ENCODE measurements at places on chromosomes 11 and 22. TPM values are rescaled to one million over a fixed set of nuclear protein-coding genes. Genes with fewer than 3 reads are reported as not detected.

GRCh38 chr11:120442031-120442430 lies 69.5 kb upstream of the GRIK4 start:
- no peak overlapping the region for H3K27ac ChIP-seq
- H3K4me3 ChIP-seq, result no peak overlapping the region
- H3K27me3 ChIP-seq, result no peaks in the 10 kb centered on the region
- peaks cover 96% of the 10 kb centered on the region for H3K36me3 ChIP-seq

DNA sequence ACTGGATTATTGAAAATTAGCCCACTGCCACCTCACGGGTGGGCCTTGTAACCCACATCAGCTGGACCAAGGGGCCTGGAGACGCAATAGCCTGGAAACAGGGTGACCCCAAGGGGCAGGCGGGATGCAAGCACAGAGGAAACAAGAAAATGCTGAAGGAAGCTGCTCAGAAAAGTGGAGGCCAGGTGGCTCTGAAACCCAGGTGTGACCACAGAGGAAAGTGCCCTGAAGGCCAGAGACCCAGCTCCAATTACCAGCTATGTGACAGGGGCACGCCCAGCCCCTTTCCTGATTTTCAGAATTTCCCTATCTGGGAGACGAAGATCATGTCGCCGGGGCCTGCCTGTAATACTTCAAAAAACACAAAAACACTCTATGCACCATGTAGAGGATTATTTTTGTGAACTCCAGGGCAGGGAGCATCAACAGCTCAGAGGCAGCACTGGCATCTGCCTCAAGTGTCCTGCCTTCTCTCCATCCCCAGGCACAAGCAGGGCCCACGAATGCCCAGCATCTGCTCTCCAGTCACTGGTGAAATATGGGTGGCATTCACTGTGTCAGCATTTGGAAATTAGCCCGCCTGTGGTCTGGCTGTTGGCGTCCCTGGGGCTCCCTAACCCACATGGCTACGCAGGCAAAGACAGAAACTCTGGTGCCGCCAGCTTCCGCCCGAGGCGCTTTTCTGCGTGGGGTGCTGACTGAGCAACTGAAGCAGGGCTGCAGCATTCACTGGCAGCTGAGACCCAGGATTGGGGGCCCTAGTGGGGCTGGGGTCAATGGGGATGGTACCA lies 6.3 kb downstream of the KCNJ1 start:
- no peaks in the 10 kb centered on the region for H3K27me3 ChIP-seq
- H3K27ac ChIP-seq, result no peak overlapping the region
- no peak overlapping the region for H3K4me3 ChIP-seq
- no peak for DNase-seq

DNA sequence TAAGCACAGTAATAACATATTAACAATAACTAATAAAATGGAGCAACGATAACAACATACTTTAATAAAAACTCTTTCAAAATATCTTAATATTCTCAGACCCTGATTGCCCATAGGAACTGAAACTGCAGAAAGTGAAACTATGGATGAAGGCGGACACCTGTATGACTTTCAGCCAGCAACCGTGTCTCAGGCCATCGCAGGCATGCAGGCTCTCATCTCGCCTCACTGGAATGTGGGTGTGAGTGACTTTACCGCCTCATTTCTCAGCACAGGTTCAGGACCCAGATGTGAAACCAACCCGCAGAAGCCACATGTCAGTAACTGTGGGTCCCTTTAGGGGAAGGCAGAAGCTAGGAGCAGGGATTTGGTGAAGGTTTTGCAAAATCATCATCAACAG lies 539.1 kb downstream of the FAM181B start:
- no peaks in the 10 kb centered on the region for H3K4me1 ChIP-seq
- no peak for DNase-seq
- H3K27me3 ChIP-seq, result no peaks in the 10 kb centered on the region
- H3K36me3 ChIP-seq, result no peaks in the 10 kb centered on the region
- no peak overlapping the region for H3K27ac ChIP-seq

DNA sequence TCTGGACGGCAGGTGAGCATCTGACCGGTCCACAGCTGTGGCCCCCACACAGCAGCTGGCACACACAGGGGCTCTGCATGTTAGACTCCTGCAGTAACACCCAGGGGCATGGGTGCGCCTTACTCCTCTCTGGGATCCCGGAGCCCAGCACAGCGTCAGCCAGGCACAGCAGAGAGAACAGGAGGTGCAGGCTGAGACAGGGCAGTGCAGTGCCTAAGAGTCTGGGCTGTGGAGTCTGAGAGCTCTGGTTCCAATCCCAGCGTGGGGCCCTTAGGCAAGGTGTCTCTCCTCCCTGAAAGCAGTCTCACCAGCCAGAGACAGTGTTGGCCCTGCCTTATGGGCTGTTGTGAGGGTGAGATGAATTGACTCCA lies 2.3 kb downstream of the NUDT8 start:
- no peak for DNase-seq
- H3K27ac ChIP-seq, result no peak overlapping the region
- H3K27me3 ChIP-seq, result no peaks in the 10 kb centered on the region
- H3K4me1 ChIP-seq, result peaks cover 14% of the 10 kb centered on the region
- H3K36me3 ChIP-seq, result no peaks in the 10 kb centered on the region

GRCh38 chr22:32576553-32577253 lies 102.1 kb downstream of the FBXO7 start:
- H3K27me3 ChIP-seq, result no peaks in the 10 kb centered on the region
- H3K4me1 ChIP-seq, result peaks cover 24% of the 10 kb centered on the region
- H3K36me3 ChIP-seq, result no peaks in the 10 kb centered on the region
- H3K4me3 ChIP-seq, result no peak overlapping the region

DNA sequence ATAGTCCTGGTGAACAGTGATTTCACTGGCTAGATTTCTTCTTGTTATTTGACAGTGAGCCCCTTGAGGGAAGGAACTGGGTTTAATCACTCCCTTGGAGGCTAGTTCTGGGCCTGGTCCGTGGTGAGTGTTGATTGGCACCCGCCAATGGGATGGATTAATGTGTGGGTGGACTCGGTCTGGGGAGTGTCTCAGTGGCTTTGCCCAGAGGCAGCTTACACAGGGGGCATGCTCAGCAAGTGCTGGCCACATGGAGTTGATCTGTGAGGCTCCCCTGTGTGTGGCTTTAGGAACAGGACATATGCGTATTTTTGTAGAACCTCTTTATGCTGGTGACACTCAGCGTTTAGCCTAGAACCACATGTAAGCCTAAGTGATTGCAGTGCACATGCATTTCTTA lies 106.9 kb downstream of the TBC1D22A start:
- H3K27ac ChIP-seq, result no peak overlapping the region
- no peaks in the 10 kb centered on the region for H3K27me3 ChIP-seq
- no peaks in the 10 kb centered on the region for H3K4me1 ChIP-seq

GRCh38 chr22:16914006-16914405 lies 88.8 kb upstream of the XKR3 start:
- H3K27ac ChIP-seq, result no peak overlapping the region
- no peaks in the 10 kb centered on the region for H3K36me3 ChIP-seq
- DNase-seq, result no peak
- no peaks in the 10 kb centered on the region for H3K4me1 ChIP-seq
- H3K4me3 ChIP-seq, result no peak overlapping the region

GRCh38 chr11:19409307-19409706 lies 168.6 kb upstream of the E2F8 start:
- no peaks in the 10 kb centered on the region for H3K36me3 ChIP-seq
- H3K4me3 ChIP-seq, result no peak overlapping the region
- H3K4me1 ChIP-seq, result peaks cover 5% of the 10 kb centered on the region
- H3K27me3 ChIP-seq, result no peaks in the 10 kb centered on the region

- H3K4me1 ChIP-seq, result no peaks in the 10 kb centered on the region
- H3K27me3 ChIP-seq, result no peaks in the 10 kb centered on the region
- H3K4me3 ChIP-seq, result no peak overlapping the region
- DNase-seq, result no peak
- no peak overlapping the region for H3K27ac ChIP-seq
- H3K36me3 ChIP-seq, result no peaks in the 10 kb centered on the region
These were observed 20.5 kb downstream of the TST start for GRCh38 chr22:36998620-36999351.

DNA sequence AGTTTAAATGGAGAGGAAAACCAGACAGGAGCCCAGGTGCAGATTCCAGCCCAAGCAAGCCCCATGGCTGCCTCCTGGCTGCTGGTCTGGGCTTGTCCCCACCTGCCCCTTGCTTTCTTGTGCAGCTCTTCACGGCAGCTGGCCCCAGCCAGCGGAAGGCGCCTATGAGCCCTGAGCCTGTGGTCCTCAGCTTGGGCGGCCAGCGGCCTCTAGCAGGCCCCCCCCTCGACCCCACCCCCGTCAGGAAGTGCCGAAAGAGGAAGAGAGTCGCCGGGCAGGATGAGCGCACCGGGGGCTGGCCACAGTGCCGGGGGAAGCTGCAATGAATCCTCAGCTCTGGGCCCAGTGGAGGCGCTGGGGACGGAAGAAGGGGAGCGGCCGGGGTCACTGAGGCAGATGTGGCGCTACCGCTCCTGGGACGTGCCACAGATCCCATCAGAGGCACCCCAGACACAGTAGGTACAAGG lies 2.1 kb upstream of the DGKZ start:
- peak overlapping the region; percentile 88 for H3K27ac ChIP-seq
- H3K4me1 ChIP-seq, result peaks cover 78% of the 10 kb centered on the region
- H3K4me3 ChIP-seq, result peak overlapping the region; percentile 64
- no peaks in the 10 kb centered on the region for H3K36me3 ChIP-seq

GRCh38 chr22:25694196-25694907 lies 47.6 kb upstream of the MYO18B start:
- no peak for DNase-seq
- H3K4me3 ChIP-seq, result no peak overlapping the region
- H3K27ac ChIP-seq, result no peak overlapping the region
- no peaks in the 10 kb centered on the region for H3K4me1 ChIP-seq
- peaks cover 30% of the 10 kb centered on the region for H3K36me3 ChIP-seq

GRCh38 chr11:85694385-85694980 lies 8.5 kb upstream of the CCDC89 start:
- DNase-seq, result no peak
- H3K4me3 ChIP-seq, result no peak overlapping the region
- H3K27ac ChIP-seq, result no peak overlapping the region

- H3K4me3 ChIP-seq, result no peak overlapping the region
- no peaks in the 10 kb centered on the region for H3K36me3 ChIP-seq
- H3K4me1 ChIP-seq, result peaks cover 12% of the 10 kb centered on the region
- no peak overlapping the region for H3K27ac ChIP-seq
- peaks cover 2% of the 10 kb centered on the region for H3K27me3 ChIP-seq
These were observed 22.1 kb upstream of the LMO1 start for GRCh38 chr11:8285796-8286195.

DNA sequence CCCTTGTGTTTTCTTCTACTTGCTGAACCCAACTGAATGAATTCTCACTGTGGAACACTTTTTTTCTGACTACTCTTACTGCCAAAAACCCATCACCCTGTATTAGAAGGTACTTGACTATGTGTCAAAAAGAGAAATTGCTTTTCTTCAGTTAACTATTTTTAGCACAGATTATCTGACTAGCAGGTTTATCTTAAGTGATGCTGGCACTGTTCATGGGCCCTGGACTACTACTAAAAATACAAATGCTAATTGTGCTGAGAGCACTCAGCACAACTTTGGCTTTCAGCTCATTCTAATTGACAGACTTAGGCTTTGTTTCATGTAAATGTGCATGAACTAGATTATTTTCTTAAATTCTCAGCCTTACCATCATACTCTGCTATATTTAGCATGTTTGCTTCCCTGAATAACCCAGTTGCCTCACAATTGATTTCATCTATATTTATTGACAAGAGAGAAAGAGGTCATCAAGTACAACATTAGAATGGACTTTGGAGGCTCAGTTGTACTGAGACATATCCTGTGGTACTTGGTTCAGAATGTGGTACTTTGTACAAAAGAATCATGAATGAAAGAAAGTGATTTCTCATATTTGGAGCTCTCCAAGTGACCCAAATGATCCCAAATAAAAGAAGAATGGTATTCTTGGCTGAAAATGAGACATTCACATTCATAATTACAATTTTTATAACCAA lies 478.3 kb downstream of the KCNA4 start:
- no peak for DNase-seq
- no peaks in the 10 kb centered on the region for H3K36me3 ChIP-seq
- H3K27me3 ChIP-seq, result no peaks in the 10 kb centered on the region
- no peaks in the 10 kb centered on the region for H3K4me1 ChIP-seq
- no peak overlapping the region for H3K27ac ChIP-seq
- no peak overlapping the region for H3K4me3 ChIP-seq

DNA sequence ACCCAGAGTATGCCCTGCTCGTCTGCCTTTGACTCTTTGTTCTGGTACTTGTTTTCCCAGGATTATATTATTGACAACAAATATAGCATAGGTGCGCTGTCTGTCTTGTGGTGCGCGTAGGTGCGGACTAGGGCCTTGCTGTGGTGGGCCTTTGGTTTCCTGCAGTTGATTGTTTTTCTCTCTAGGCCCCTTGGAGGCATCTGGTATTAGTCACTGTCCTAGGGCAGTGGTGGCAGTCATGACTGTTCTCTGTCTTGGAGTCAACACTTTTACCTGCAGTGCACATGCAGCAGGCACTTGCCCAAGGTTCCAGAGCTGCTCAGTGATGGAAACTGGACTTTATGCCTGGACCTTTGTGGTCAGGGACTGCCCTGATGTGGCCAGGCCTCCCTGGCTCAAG lies 18.6 kb downstream of the PPP6R2 start:
- H3K4me1 ChIP-seq, result peaks cover 8% of the 10 kb centered on the region
- no peaks in the 10 kb centered on the region for H3K27me3 ChIP-seq
- H3K4me3 ChIP-seq, result no peak overlapping the region

- no peaks in the 10 kb centered on the region for H3K27me3 ChIP-seq
- DNase-seq, result no peak
- no peak overlapping the region for H3K27ac ChIP-seq
- H3K4me3 ChIP-seq, result no peak overlapping the region
- H3K36me3 ChIP-seq, result no peaks in the 10 kb centered on the region
These were observed 12.4 kb downstream of the P4HA3 start for GRCh38 chr11:74299015-74299414.

- peaks cover 20% of the 10 kb centered on the region for H3K27me3 ChIP-seq
- H3K27ac ChIP-seq, result no peak overlapping the region
- H3K4me3 ChIP-seq, result no peak overlapping the region
- DNase-seq, result peak; percentile 73
- H3K36me3 ChIP-seq, result no peaks in the 10 kb centered on the region
- H3K4me1 ChIP-seq, result no peaks in the 10 kb centered on the region
These were observed 26.6 kb upstream of the SEPTIN5 start for GRCh38 chr22:19687561-19688300.

GRCh38 chr11:8642196-8642841 lies 40.1 kb downstream of the TRIM66 start:
- DNase-seq, result no peak
- peaks cover 69% of the 10 kb centered on the region for H3K36me3 ChIP-seq
- H3K4me3 ChIP-seq, result no peak overlapping the region

DNA sequence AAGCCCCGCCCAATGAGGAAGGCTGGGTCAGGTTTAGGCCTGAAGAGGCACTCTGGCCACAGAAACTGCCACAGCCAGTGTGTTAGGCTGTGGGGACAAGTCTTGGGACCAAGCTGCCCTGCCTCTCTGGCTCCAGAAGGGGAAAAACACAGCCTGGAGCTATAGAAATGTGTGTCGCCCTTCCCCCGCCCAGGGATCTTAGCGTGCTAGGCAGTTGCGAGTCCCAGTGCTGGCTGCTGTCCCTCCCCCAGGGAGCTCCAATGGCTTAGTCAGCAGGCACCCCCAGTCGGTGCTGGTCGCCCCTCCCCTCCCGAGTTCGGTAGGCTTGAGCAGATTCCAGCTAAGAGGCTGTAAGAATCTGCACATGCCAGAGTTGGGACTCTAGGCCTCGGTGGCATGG lies 99.5 kb upstream of the API5 start:
- H3K36me3 ChIP-seq, result no peaks in the 10 kb centered on the region
- DNase-seq, result no peak
- H3K4me1 ChIP-seq, result no peaks in the 10 kb centered on the region
- no peak overlapping the region for H3K27ac ChIP-seq

- no peak overlapping the region for H3K27ac ChIP-seq
- no peak for DNase-seq
- no peaks in the 10 kb centered on the region for H3K36me3 ChIP-seq
- H3K4me3 ChIP-seq, result no peak overlapping the region
These were observed 171.5 kb downstream of the SBF2 start for GRCh38 chr11:10122326-10123197.

The TTC36 gene
- 1.0 TPM for total RNA-seq

The CCDC73 gene
- 0.09 TPM for total RNA-seq

The DDI1 gene
- not detected for total RNA-seq

The SLC37A2 gene
- 25.0 TPM for total RNA-seq

The MOGAT2 gene
- total RNA-seq, result not detected

The GSTT2B gene
- total RNA-seq, result 7.3 TPM

All from lower lobe of right lung (tissue), 2 donors.